Breast epithelium (tissue), 4 donors: ENCODE measurements at places on chromosomes 2 and 18. TPM values are rescaled to one million over a fixed set of nuclear protein-coding genes. Genes with fewer than 3 reads are reported as not detected.
A peak's percentile ranks its signal among the peaks of the same experiment; 100 is the strongest.

DSG1 gene
- not detected for total RNA-seq

GRCh38 chr2:46849046-46849715 is 66.4 kb downstream of the MCFD2 start:
- no peak for DNase-seq

FBXO11 gene
- 63.8 TPM for total RNA-seq

DNA sequence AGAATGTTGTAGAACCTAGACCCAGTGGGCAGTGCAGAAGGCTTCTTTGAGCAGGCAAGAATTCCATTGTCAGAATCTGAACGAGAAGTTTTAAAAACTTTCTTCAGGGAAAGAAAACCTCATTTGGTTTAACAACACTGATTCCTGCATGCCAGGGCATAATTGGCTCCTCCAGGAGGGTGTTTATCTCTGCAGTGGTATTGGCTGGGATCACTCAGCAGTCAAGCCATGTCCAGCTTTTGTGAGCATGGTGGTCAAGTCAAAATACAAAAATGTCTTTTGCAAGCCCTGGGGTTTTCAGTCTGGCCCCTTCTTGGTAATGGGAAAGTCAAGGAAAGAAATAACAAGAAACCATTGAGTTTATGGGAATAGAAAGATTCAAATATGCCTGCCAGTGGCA is 28.3 kb downstream of the FHOD3 start:
- DNase-seq, result no peak

DNA sequence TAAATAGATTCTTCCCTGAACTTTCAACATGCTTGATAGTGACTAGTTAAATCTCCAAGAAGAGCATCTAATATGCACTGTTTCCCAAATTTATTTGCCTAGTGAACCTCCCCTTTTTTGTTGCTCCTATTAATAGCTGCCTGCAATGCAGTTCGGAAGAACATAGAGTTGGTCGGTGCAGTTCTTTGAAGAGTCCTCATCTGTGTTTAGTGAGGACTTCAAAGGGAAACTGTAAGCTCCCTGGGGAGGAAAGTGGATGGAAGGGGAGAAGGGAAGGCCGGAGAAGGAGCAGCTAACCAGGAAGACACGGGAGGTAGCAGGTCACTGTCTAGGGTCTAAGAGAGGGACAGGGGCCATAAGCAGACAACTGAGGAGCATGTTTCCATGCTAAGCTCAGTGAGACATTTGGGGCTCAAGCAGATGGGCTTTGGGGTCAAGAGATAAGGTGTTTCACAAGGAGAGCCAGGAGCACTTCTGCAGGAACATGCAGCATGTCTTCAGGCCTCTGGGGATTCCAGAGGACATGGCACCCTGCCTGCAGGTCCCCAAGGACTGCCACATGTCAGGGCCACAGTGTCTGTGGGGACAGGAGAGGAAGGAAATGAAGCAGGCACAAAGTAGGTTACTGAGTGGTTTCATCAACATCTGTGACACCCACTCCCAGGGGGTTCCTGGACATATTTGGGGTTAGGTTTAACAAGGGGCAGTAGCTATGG is 48.7 kb upstream of the ANXA4 start:
- DNase-seq, result no peak

GRCh38 chr2:152716805-152717227 is 445 bp downstream of the PRPF40A start:
- DNase-seq, result no peak

DNA sequence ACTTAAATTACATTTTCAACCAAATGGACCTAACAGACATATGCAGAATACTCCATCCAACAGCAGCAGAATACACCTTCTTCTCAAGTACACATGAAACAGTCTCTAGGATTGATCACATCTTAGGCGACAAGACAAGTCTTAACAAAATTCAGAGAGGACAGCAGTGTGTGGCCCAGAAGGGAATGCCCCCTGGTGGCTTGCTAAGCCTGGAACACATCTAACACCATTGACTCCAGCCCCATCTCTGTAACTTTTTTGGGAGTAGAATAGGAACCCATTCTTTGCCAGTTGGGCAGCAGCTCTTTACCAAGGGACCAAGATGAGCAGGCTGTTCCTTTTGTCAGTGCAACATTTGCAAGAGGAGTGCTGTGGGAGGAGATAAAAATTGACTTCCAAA is 249.9 kb downstream of the PLCL1 start:
- peak; percentile 19 for DNase-seq

- DNase-seq, result no peak
Measured at GRCh38 chr2:101012706-101013181, 10.7 kb downstream of the RPL31 start.

DNA sequence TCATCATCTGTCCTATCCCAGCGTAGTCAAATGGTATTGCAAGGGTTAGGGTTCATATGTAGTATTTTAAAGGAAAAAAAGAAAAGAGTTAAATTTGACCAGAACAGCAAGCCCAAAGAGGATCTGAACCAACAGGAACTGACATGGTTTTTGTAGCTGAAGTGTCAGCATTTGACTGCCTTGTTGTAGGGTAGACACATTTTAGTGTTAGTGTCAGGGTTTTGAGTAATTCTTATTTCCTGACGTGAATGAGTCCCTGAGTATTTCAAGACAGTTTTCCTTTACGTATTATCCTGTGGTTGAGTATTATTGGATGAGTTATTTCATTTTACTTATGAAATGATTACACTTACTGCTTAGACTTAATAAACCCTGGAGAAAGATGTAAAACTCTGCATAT is 173.3 kb upstream of the ZEB2 start:
- DNase-seq, result no peak

DNA sequence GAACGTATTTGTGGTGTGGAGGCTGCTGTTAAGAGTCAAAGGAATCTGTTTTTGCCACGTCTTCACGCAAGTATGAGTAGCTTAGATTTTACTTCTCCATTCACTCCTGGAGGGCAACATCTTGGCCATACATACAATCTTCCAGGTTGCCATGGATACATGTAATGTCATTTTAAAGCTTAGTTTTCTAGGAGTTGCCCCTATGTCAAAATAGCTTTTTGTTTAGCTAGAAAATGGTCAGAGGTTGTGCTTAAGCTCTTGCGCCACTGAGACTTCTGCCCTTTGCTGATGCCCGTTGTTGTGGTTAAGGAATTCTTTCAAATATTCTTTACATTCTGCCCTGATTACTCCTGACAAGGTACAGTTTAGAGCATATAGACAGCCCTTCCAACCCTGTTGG is 245.4 kb upstream of the TFPI start:
- DNase-seq, result no peak

DNAH6 gene
- 3.0 TPM for total RNA-seq

CCDC85A gene
- total RNA-seq, result 11.5 TPM

GRCh38 chr2:69131983-69132675 is 119.2 kb downstream of the ANTXR1 start:
- no peak for DNase-seq
